Activated CD4-positive, alpha-beta T cell treated with anti-CD3 and anti-CD28 coated beads, Interleukin-2, amount 50 U/mL, for 1 hour (primary cell): ENCODE measurements at places on chromosomes 13 and 19.

- DNase-seq, result no peak
These were observed 4.6 kb upstream of the ITGBL1 start for GRCh38 chr13:101447852-101448251.

GRCh38 chr19:45711851-45712698 is 18.6 kb downstream of the FBXO46 start:
- DNase-seq, result no peak

DNA sequence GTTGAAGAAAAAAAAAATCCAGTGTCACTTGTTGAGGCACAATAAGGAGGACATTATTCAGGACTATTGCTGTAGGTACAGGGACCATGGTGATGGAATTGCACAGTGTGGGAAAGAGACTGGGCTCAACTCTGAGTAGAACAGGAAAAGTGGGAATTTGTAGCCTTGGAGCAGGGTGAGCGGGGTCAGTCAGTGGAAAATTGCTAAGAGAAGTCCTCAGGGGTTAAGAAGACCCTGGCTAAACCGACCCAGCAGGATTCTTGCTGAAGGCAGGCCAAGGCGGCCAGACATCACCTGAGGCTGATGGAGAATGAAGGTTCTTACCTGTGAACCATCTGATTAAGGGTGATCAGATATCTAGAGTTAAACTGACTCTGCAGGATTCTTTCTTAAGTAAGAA is 12.5 kb downstream of the LAIR2 start:
- no peak for DNase-seq

DNA sequence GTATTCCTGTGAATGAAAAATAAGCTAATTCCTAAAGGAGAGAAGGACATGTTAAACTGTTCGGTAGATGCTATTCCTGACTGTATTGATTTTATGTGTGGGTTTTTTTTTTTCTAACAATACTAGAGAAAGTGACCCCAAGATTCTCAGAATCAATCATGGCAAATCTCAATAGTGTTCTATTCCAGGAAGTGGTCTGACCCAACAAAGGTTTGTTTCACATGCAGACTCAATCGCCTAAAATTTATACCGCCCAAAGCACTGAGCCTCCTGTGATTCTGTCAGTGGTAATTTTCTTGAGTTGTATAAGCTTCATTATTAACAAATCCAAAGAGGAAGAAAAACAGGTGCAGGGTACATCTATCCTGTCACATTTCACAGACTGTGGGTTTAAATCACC is 293.7 kb downstream of the SUCLA2 start:
- DNase-seq, result no peak

GRCh38 chr13:44350775-44351504 is 22.7 kb upstream of the SERP2 start:
- DNase-seq, result no peak

GRCh38 chr19:20067943-20068342 is 9.9 kb upstream of the ZNF90 start:
- DNase-seq, result no peak

DNA sequence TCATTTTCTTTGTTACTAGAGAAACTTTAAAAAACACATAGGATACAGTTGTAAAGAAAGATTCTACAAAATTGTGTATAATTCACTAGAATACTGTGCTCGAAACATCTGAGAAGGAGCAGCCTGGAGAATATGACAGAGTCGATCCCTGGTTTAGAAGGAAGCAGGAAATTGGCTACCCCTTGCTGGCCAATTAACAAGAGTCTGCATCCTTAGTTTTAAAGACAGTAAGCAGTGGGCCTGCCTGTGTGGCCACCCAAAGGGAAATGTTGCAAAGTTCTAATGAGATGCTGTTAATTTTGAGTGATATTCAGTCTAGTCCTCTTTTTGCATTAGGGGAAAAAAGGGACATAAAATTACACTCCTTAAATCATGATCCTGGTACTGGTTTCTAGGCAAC is 988.6 kb downstream of the PCDH17 start:
- DNase-seq, result no peak

- DNase-seq, result no peak
These were observed 124.0 kb downstream of the ITGBL1 start for GRCh38 chr13:101576455-101576854.

- no peak for DNase-seq
These were observed 3.8 kb downstream of the CNOT3 start for GRCh38 chr19:54141356-54141755.

DNA sequence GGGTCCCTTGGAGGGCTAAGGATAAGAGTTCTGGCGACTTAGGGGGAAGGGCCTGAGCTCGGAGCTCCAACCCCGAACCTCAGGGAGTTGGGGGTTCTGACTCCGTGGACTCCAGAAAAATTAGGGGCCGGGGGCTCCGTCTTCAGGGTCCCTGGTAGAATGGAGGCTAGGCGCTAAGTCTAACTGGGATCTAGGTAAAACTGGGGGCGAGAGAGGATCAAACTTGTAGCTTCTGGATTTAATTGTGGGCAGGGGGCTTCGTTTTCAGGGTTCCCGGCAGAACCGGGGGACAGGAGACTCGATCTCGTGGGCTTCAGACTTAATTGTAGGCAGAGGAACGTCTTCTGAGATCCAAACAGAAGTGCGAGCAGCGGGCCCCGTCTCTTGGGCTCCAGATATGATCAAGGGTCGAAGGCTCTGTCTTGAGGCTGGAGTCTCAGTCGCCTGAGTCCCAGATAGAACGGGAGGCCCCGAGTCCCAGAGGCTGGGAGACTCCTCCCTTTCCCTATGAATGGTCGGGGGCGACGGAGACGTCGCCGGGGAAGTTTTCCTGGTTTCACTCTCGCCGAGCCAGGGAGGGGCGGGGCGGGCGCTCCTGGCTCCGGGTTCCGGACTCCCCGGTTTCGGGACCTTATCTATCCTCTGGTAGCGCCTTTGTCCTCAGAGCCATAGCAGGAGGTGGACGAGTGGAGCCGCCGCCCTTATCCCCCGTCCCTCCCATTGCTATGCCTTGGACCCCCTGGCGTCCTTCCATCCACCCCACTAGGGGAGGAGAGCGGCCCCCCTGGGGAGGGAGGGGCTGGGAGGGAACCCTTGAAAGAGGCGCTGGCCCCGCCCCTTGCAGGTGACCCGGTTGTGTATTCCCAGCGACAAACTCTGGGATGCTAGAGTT is 1.3 kb downstream of the NECTIN2 start:
- no peak for DNase-seq

DNA sequence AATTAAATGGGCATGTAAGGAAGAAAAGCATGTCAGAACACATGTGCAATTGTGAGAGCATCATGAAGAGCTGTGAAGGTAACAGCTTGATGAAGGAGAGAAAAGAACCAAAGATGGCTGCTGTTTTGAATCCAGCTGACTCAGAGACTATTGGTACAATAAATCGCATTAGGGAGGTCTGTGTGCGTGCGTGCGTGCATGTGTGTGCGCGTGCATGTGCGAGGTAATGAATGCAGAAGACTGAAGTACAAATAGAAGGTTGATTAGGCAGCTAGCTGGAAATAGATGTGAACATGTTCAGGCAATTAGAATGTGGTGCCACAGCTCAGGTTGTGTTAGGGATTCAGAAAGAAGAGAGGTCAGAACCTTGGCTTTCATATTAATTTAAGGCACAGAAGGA is 440.5 kb downstream of the OXGR1 start:
- no peak for DNase-seq

DNA sequence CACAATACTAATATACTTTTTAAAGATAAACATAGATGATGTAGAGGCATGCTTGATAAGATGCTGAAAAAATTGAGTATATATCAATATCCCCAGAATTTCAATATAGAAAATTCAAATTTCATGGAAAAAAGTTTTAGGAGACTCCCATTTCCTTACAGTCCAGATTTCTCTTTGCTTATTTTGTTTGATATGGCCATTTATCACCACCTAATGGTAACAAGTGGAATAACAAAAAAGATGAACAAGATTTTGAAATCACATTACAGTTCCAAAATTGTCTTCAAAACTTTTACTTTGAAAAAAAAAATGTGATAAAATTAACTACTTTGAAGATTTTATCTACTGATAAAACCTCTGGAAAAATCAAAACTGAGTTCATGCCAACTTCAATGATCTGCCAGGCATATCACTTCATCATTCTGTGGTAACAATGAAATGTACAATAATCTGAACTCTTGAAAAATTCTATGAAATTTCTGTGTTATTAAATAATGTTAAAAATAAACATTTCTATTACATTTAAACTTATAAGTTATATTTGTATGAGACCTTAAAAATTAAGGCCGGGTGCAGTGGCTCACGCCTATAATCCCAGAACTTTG is 17.5 kb downstream of the MIPEP start:
- no peak for DNase-seq

GRCh38 chr13:42984026-42984425 is 8.0 kb downstream of the EPSTI1 start:
- no peak for DNase-seq

- no peak for DNase-seq
These were observed 38.9 kb downstream of the DZIP1 start for GRCh38 chr13:95605448-95606125.

- DNase-seq, result peak; percentile 51
These were observed 157.2 kb downstream of the TM9SF2 start for GRCh38 chr13:99658261-99658991.

GRCh38 chr19:42095814-42096230 is 19.9 kb downstream of the ZNF574 start:
- DNase-seq, result no peak

DNA sequence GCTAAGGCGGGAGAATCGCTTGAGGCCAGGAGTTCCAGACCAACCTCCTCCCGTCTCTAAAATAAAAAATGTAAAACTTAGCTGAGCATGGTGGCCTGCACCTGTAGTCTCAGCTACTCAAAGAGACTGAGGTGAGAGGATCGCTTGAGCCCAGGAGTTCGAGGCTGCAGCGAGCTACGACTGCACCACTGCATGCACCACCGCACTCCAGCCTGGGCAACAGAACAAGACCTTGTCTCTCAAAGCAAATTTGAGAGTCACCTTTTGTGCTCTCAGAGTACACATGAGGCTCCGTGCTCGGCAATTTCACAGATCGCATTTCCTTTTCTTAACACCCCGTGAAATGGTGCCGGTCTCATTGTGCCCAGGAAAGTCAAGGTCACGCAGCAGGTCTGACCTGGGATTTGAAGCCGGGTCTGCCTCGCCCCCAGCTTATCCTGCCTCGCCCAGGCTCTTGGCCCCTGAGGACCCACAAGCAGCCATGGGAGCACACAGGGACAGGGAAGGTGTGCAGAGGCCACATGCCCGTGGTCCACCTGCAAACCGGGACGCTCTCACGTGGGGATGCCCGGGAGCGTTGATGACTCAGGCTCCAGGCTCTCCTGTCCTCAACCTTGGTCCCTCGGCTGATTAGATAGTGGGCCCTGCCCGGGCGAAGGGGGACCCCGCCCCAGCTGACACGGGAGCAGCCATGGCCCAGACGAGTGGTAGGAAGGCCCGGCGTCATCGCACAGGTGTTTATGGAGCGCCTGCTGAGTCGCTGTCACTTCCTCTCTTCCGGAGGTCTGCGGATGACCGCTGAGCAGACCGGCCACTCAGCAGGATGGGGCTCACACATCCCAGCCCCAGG is 1.1 kb upstream of the SMIM24 start:
- no peak for DNase-seq

DNA sequence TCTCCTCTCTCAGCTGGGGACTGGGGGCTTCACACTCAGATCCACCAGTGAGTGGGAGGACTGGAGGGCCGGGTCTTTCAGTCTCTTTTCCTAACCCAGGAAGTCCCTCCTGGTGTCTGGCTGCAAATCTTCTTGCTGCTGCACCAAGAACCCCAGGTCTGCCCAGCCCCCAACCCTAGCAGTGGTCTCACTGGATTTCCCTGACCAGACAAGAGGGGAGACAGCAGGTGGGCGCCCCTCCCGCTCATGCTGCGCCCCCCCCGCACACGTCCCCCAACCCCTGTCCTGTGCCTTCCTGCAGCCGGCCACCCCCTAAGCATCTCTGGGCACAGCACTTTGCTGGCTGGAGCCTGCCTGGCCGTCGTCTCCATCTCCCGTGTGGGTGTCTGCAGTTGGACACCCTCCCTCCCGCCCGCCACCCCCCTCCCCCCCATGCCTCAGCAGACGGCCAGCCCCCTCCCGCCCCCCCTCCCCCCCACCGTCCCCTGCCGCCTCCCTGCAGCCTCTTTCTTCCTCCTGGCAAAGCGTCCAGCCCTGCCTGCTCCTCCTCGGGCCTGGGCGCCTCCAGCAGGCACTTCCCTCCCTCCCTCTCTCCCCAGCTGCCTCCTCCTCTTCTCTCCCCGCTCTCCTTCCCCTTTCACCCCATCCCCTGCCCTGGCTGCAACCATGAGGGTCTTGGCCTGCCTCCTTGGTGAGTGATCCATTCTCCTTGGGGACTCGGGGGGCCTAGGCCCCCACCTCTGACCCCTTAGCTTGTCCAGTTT is at the start of gene SSC5D:
SSC5D (plus strand) TSS at position 513 of the 764 bp plus-strand sequence; CDS start at position 667, 154 bp downstream.
- DNase-seq, result no peak

DNA sequence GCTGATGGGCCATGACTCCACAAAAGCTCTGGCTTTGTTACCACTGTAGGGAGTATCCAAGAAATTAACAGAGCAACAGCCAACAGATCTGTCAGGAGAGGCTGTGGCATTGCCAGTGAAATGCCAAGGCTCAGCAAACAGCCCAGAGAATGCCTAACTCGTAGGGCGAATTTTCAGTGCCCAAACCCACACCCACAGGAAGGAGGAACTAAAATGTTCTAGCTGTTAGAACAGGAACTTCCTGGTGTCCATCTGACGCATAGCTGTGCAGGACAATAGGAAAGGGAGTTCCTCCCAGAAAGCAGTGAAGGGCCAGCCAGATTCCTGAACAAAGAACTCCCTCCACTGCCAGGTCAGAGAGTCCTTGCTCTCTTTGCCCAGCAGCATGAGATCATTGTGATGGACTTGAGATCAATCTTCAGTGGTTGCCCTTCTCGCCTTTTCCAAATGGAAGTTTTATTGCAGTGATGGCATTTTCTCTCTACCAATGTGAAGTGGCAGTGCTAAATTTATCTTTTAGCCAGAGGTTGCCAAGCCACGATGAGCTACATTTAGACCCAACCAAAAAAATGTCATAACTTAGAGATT is 224.2 kb upstream of the STARD13 start:
- DNase-seq, result no peak

DNA sequence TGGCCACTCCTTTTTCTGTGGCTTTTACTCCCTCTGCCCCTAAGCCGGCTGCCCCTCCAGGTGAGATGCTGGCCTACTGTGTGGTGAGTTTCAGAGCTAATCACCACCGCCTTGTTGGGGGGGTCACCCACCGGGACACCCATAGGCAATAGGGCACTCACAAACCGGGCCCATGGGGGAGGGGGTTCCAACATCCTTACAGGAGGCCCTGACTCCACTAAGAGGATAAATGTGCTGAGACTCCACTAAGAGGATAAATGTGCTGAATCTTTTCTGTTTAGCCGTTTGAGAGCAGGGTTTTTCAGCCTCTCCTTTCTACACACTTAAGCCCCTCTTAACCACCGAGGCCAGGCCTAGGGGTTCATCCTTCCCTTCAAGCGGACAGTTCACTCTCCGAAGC is 73.7 kb downstream of the SLC15A1 start:
- DNase-seq, result no peak

- no peak for DNase-seq
These were observed 20.9 kb upstream of the FOSB start for GRCh38 chr19:45446944-45447343.
